ENCODE measurements at places on chromosomes 12 and 14. TPM values are rescaled to one million over a fixed set of nuclear protein-coding genes. Genes with fewer than 3 reads are reported as not detected.

The BEGAIN gene
- 3.0 TPM for total RNA-seq

The SETD1B gene
- 28.4 TPM for total RNA-seq

The NRXN3 gene
- 19.8 TPM for total RNA-seq

The AKAP3 gene
- total RNA-seq: 7.6 TPM

The GPR135 gene
- total RNA-seq: 2.7 TPM

The SMCO2 gene
- total RNA-seq: 0.31 TPM

The WNT1 gene
- not detected for total RNA-seq

The TPPP2 gene
- not detected for total RNA-seq

The SOX5 gene
- 32.8 TPM for total RNA-seq

The FOXN3 gene
- total RNA-seq: 73.5 TPM

The CIROP gene
- 0.40 TPM for total RNA-seq

The ANHX gene
- not detected for total RNA-seq

The DACT1 gene
- 29.7 TPM for total RNA-seq

The TAS2R14 gene
- 2.8 TPM for total RNA-seq

The CIT gene
- 50.9 TPM for total RNA-seq

The ABHD4 gene
- 71.0 TPM for total RNA-seq

The CSRP2 gene
- 43.2 TPM for total RNA-seq

The ST8SIA1 gene
- 1.7 TPM for total RNA-seq

The NR4A1 gene
- 11.4 TPM for total RNA-seq

The PPP1R1A gene
- total RNA-seq: 43.3 TPM

Measured in type B pancreatic cell (in vitro differentiated cells).